ENCODE measurements at places on chromosomes 5 and 9. TPM values are rescaled to one million over a fixed set of nuclear protein-coding genes. Genes with fewer than 3 reads are reported as not detected.

DNA sequence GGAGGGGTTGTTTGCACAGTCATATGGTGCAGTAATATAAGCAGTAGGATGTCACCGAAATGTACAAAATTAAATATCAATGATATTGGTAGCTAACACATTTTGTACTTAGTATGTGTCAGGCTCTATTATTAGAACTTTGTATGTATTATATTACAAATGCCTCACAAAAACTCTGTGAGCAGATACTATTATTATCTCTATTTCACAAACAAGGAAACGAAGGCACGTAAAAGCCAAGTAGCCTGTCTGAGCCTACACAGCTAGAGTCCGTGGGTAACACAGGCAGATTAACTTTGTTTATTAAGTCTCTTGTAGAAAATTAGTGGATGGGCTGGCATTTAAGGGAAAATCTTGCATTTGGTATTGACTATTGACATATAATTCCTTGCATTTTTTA, 284.3 kb upstream of the DAB2 start:
- DNase-seq, result no peak

- no peak for DNase-seq
Observed at GRCh38 chr9:117869712-117870111, 165.5 kb downstream of the TLR4 start.

DNA sequence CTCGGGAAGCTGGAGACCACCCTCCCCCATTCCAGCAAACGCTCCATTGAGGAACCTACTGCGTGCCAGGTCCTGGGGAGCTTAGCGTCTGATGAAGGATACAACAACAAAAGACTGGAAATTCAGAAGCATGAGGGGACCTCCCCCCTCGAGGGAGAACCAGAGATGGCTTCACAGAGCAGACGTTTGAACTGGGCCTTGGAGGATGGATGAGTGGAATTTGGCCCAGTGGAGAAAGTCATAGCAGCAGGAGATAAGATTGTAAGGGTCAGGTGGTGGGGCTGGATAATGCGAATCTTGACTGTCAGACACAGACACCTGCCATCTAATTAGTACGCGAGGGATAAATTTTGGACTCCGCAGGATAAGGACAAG, 1.2 kb upstream of the SLC25A51 start:
- no peak for DNase-seq

GRCh38 chr5:159083548-159084452, 15.9 kb downstream of the EBF1 start:
- DNase-seq, result no peak

DNA sequence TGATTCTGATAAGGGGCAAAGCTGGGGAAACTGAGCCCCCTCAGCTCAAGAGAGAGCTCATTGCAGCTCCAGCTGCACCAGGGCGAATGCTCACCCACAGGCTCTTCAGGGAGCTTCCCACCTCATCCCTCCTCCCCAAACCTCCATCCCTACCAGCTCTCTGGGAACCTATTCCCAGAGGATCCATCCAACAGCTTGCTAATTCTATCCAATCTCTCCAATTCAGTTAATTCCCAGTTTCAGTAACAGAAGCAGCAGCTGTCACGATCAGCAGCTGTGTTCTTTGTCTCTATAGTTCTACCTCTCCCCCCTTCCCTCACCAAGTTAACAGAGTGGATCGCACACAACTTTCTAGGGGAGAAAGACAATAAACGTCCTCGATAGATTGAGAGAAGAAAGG, 135.5 kb upstream of the EFNA5 start:
- DNase-seq, result no peak

DNA sequence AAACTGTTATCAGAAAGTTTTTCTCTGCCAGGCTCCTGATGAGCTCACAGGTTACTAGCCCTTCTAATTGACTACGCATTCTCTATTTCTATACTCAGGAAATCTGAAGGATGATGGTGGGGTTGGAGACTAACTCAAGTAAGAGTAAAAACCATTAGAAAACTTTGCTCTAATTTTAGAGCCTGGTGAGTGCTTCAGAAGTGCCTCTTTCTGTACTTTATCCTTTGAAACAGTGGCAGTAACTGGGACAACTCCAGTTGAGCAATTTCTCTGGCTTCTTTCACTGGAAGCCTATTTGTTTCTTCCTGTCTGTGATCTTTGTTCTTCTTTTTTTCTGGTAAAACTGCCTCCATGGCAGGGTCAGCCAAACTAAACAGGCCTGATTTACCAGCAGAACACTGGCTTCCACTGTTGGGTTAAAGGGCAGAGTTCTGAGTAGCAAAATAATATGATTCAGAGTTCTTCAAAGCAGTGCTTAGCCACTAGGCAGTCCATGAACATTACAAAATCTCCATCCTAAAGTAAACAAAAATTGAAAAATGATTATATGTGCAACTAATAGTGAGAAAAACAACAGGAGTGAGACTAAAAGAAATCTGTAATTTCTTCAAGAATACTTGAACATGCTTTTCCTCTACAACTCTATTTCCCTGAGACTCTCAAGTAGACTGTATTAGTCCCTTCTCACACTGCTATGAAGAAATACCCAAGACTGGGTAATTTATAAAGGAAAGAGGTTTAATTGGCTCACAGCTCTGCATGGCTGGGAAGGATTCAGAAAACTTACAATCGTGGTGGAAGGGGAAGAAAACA, 79.8 kb downstream of the MROH2B start:
- peak; percentile 78 for DNase-seq

DNA sequence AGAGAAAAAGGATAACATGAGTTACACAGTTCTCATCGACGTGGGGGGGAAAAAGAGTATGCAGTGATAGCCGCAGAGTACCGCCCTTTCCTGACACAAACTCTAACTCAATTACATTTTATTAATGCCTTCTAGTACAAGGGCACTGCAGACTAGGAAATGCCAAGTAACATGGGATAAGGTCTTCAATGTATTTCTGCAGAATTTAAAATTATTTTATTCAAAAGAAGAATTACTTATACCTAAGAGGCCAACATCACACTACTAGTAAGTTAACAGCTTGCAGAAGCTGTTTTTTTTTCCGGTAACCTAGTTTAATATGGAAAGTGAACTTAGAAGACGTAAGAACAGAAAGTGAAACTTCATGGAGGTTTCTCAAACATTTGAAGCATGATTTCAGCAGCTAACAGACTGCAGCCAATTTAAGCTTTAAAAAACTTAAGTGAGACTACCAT, 3.9 kb downstream of the SETX start:
- no peak for DNase-seq

DNA sequence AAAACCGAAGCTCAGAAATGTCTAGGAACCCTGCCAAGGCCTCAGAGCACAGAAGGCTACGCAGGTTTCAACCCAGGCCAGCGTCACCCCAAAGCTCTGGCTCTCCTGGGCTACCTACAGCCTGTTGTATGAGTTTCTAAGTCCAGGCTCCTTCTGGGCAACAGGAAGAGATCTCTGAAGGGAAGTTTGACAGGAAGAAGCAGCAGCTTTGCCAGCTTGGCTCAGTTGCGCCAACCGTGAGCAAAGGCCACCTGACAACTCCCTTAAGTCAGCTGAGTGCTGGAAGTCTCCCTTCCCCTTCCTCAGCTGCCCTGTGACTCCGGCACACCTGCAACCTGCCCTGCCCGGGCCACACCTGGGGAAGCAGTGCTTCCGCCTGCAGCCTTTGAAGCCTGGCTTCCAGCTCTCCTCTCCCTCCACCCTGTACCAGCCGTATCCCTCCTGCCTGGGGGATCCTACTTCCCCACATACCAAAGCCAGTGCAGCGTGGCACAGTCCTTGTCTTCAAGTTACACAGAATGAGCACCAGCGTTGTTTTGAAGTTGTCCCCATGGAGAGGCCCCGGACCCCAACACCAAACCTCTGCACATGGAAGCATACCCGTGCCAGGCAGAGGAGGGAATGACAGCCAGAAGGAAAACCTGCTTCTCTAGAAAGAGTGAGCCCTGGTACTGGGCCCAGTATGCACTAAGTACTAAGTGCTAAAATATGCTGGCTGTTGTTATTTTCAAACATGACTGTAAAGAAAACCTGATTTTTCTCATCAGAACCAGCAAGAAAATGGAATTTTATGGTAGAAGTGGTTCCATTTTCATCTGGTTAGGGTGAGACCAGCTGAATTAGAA, 36.5 kb downstream of the SHB start:
- no peak for DNase-seq

DNA sequence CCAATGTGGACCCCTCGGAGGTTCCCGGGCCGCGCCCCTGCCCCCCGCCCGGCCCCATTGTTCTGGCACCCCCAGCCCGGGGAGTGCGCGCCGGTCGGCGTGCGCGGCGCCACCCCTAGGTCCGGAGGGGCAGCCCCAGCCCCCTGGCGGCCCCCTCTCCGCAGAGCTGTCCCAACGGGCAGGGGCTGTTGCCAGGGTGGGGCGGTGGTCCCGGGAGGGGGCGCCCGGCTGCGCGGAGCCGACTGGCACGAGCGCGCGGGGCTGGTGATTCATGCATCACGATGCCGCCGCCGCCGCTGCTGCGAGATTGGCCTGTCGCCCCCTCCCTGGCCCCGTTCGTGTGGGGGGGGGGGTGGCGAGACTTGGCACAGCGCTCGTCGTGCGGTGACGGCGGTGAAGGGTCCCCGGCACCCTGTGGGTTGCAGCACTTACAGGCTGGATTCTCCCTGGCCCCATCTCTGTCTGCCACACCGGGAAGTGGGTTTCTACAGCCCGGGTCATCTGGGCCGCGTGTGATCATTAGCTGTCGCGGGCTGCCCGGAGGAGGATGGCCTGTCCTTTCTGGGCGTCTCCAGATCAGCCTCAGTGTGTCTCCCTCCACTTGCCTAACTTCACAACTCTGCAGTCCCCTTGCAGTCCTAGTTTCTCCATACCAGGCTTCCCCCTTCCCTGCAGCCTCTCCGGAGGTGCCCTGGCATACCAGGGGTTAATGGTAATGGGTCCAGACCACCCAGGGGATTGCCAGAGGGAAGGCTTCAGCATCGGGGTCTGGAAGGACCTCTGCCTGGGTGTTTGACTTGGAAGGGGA, 858 bp downstream of the NCS1 start:
- DNase-seq, result peak; percentile 74

DNA sequence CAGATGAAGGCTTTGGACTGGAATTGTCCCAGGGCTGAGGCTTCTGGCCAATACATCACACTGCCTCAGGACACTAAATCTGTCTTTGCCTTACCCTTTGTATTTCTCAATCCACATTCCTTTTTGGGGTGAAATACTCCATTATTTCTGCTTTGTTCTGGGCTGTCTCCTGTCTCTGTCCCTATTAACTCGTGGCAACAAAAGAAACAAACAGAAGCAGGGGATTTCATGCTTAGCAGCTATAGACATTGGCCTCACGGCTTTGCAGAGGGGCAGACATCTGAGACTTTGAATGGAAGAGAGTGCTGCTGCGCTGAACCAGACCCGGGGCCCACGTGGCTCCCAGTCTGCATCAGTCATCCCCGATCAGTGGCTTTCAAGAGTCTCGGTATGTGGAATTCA, 129.7 kb downstream of the ARL15 start:
- no peak for DNase-seq

DNA sequence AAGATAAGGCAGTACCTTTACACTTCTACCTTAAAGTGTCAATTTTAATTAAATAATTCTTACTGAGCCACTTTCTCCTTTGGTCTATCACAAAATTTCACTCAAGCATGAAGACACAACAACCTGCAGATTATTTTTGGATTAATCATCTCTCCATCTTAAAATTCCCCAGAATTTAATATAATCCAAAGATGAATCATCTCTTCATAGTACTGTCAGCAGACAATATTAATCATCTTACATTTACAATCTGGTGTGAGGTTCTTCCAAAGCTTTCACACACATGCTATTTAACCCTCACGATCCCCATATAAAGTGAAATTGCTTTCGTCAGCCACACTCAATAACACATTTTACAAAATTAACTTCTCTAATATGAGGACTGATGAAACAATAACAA, 43.0 kb downstream of the LHFPL2 start:
- no peak for DNase-seq

DNA sequence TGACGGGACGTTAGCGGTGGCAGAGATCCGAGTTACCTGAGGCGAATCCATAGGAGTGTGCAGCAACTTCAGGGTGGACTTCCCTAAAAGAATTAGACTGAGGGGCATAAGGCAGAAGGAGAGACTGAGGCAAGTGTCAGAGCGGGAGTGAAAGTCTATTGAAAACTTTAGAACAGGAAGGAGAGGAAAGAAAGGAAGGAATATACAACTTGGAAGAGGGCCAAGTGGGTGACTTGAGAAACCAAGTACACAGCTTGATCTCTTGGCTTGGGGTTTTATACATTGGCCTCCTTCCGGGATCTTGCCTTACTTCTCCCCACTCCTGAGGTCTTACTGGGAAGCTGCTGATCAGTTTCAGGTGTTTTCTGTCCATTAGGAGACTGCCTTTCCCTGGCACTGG, 84.9 kb downstream of the SNX18 start:
- DNase-seq, result no peak

MCCC2 gene
- total RNA-seq, result 25.3 TPM

SHISAL2B gene
- not detected for total RNA-seq

OR13C4 gene
- not detected for total RNA-seq

TPM2 gene
- total RNA-seq, result 165 TPM

SLC34A1 gene
- total RNA-seq, result not detected

GFI1B gene
- total RNA-seq, result not detected

TNFSF8 gene
- 3.1 TPM for total RNA-seq

NDUFB6 gene
- 41.2 TPM for total RNA-seq

Measured in sciatic nerve (tissue), 2 donors.